ENCODE measurements at places on chromosomes 3 and 15. TPM values are rescaled to one million over a fixed set of nuclear protein-coding genes. Genes with fewer than 3 reads are reported as not detected.
A peak's percentile ranks its signal among the peaks of the same experiment; 100 is the strongest.

Gene PGBD4
- 1.4 TPM for total RNA-seq

Gene DNAH12
- total RNA-seq: 0.14 TPM

DNA sequence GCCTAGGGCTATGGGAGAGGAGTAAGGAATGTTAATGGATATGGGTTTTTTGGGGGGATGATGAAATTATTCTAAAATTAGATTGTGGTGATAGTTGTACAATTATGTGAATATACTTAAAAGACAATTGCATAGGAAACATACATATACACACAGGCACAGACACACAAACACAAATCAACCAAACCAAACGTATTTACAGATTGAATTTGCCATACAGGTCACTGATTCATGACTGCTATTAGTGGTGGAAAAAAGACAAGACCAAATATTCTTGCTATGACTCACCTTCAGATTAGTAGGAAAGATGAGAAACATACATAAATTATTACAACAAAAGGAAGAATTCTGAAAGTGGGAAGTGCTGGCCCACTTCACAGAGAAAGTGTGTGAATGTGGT lies 85.3 kb downstream of the C3orf38 start:
- DNase-seq: no peak
- H3K4me1 ChIP-seq: no peaks in the 10 kb centered on the region
- H3K27ac ChIP-seq: no peak overlapping the region
- no peaks in the 10 kb centered on the region for H3K27me3 ChIP-seq
- H3K36me3 ChIP-seq: no peaks in the 10 kb centered on the region
- no peak overlapping the region for H3K4me3 ChIP-seq

DNA sequence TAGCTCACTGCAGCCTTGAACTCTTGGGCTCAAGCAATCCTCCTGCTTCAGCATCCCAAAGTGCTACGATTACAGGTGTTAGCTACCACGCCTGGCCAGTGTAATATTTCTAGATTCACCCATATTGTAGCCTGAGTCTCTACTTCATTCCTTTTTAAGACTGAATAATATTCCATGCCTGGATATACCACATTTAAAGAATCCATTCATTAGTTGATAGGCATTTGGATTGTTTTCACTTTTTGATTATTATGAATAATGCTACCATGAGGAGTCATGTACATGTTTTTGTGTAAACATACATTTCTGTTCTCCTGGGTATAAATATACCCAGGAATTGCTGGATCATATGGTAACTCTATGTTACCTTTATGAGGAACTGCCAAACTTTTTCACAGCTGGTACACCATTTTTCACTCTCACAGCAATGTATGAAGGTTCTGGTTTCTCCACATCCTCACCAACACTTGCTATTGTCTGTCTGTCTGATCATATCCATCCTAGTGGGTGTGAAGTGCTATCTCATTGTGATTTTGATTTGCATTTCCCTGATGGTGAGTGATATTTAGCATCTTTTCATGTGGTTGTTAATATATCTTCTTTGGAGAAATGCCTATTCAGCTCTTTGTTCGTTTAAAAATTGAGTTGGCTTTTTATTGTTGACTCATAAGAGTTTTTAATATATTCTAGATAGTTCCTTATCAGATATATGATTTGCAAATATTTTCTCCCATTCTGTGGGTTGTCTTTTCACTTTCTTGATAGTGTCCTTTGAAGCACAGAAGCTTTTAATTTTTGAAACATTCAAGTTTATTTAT lies 32.6 kb downstream of the EEFSEC start:
- H3K4me1 ChIP-seq: peaks cover 29% of the 10 kb centered on the region
- no peaks in the 10 kb centered on the region for H3K36me3 ChIP-seq
- no peaks in the 10 kb centered on the region for H3K27me3 ChIP-seq
- DNase-seq: no peak
- H3K27ac ChIP-seq: no peak overlapping the region

DNA sequence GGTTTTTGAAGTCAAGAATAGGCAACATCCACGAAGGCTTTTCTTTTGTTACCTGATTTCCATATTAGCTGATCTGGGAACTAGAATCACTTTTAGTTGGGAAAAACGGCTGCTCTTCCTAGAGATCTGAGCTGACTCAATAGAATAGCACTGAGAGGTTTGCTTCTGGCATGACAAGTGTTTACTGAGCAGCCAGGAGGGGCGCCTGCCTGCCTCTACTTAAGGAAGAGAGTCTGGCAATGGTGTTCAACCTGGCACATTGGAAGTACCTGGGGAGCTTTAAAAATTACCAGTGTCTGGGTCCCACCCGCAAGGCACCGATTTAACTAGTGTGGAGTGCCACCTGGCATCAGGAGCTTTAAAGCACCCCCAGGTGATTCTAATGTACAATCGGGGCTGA lies 34.4 kb downstream of the FAM43A start:
- DNase-seq: no peak
- H3K4me1 ChIP-seq: no peaks in the 10 kb centered on the region
- H3K4me3 ChIP-seq: no peak overlapping the region

GRCh38 chr15:27844018-27844666 lies 255.0 kb downstream of the OCA2 start:
- H3K4me3 ChIP-seq: no peak overlapping the region
- no peak overlapping the region for H3K27ac ChIP-seq
- H3K27me3 ChIP-seq: no peaks in the 10 kb centered on the region
- no peaks in the 10 kb centered on the region for H3K36me3 ChIP-seq
- DNase-seq: no peak

- H3K4me1 ChIP-seq: peaks cover 8% of the 10 kb centered on the region
- H3K4me3 ChIP-seq: peak overlapping the region; percentile 18
- H3K36me3 ChIP-seq: no peaks in the 10 kb centered on the region
- DNase-seq: no peak
- H3K27me3 ChIP-seq: no peaks in the 10 kb centered on the region
- no peak overlapping the region for H3K27ac ChIP-seq
These were observed 130.2 kb downstream of the CHSY1 start for GRCh38 chr15:101121511-101122090.

DNA sequence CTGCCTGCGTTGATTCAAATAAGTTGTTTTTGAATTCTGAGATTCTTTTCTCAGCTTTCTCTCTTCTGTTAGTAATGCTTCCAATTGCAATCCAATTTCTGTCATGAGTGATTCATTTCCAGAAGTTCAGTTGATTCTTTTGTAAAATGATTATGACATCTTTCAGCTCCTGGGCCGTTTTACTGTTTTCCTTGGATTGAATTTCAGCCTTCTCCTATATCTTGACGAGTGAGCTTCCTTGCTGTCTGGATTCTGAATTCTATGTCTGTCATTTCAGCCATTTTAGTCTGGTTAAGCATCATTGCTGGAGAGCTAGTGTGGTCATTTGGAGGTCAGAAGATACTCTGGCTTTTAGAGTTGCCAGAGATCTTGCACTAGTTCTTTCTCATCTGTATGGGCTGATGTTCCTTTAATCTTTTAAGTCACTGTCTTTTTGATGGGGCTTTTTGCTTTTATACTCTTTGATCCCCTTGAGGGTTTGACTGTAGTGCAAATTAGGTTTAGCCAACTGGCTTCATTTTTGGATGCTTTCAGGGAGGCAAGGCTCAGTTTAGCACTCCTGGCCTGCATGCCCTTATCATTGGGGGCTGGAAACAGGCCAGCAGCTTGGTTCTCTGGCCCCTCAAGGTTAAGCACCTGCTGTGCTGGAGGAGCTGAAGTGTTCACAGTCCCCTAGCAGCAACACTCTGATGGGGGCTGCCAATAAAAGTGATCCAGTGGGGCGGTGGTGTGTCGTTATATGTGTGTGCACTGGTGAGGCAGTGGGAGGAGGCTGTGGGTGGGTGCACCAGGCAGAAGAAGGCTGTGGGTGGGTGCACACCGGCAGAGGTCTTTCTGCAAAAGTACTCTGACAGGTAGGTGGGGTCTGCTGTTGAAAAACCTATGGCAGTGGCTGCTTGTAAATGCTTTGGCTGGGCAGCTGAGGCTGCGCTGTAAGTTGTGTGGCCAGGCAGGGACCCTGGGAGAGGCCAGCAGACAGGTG lies 51.2 kb downstream of the MCTP2 start:
- no peaks in the 10 kb centered on the region for H3K36me3 ChIP-seq
- H3K27me3 ChIP-seq: no peaks in the 10 kb centered on the region
- no peak overlapping the region for H3K4me3 ChIP-seq
- no peak for DNase-seq
- peaks cover 5% of the 10 kb centered on the region for H3K4me1 ChIP-seq

DNA sequence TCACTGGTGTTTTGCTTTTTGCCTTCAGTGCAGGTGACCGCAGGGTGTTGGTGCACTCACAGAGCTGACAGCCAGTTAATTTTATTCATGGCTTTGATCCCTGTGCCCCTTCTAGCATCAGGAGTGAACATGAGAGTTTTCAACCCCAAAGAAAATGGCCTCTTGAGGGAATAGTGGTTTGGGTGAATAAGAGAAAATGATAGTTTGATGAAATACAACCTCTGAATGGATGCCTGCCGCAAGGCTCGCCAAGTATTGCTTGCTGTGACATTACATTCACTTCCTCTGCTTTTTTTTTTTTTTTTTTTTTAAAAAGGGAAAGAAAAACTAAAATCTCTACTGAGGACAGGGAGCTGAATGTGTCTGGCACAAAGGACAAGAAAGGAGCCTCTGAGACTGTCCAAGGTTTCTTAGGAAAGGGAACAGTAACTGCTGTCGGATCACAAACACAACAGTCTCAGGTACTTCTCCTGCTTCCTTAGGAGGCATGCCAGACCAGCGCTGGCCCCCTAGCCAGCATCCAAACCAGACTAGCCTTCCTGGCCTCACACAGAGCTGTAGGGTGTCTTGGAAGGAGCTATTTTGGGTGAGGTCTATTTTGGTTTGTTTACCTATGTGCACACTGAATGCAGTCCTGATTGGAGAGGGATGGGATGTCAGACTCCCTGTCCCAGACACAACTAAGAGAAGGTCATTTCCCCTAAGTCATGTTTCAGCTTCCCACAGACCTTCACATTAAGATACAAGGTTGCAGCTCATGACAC lies 29.0 kb downstream of the CCDC80 start:
- H3K4me1 ChIP-seq: no peaks in the 10 kb centered on the region
- no peak for DNase-seq
- no peak overlapping the region for H3K4me3 ChIP-seq
- no peak overlapping the region for H3K27ac ChIP-seq
